ENCODE measurements at places on chromosomes 3 and 15.

DNA sequence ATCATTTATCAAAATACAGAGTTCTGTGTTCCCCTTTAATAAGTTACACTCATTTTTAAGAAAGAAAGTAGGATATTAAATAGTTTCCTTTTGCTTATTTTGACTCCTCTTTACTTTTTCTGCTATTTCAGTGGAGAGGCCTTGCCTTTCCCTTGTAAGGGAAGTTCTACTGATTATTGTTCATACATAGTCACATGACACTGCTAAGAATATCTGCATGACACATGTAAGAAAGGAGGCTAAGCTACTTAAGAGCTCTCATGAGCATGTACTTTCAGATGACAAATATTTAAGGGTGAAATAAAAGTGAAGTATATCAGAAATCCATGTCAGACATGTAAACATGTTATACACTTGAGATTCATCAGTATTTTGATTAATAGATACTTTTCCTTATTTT, 39.0 kb downstream of the MYRIP start:
- H3K27ac ChIP-seq = no peak overlapping the region
- H3K4me3 ChIP-seq = no peak overlapping the region
- no peak for ATAC-seq
- peaks cover 3% of the 10 kb centered on the region for H3K27me3 ChIP-seq

DNA sequence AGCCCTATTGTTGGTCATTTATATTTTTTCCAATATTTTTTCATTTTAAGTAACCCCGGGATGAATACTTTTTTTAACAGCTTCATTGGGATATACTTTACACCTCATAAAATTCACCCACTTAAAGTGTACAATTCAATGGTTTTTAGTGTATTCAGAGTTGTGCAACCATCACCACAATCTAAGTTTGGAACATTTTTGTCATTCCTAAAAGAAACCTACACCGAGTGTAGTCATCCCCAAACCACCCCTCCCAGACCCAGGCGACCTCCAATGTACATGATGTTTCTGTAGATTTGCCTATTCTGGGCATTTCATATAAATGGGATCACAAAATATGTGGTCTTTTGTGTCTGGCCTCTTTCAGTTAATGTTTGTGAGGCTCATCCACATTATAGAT, 118.3 kb upstream of the FRMD4B start:
- no peak overlapping the region for H3K4me3 ChIP-seq
- no peak for ATAC-seq
- no peak overlapping the region for H3K27ac ChIP-seq
- H3K36me3 ChIP-seq = no peaks in the 10 kb centered on the region
- H3K27me3 ChIP-seq = peaks cover 10% of the 10 kb centered on the region

- H3K27me3 ChIP-seq = peaks cover 24% of the 10 kb centered on the region
- H3K36me3 ChIP-seq = no peaks in the 10 kb centered on the region
- no peak overlapping the region for H3K4me3 ChIP-seq
- ATAC-seq = no peak
These were observed 109.5 kb downstream of the PEX5L start for GRCh38 chr3:179927191-179927590.

- peaks cover 5% of the 10 kb centered on the region for H3K27me3 ChIP-seq
- no peaks in the 10 kb centered on the region for H3K36me3 ChIP-seq
- H3K4me3 ChIP-seq = no peak overlapping the region
These were observed 54.0 kb downstream of the DUT start for GRCh38 chr15:48385031-48385830.

DNA sequence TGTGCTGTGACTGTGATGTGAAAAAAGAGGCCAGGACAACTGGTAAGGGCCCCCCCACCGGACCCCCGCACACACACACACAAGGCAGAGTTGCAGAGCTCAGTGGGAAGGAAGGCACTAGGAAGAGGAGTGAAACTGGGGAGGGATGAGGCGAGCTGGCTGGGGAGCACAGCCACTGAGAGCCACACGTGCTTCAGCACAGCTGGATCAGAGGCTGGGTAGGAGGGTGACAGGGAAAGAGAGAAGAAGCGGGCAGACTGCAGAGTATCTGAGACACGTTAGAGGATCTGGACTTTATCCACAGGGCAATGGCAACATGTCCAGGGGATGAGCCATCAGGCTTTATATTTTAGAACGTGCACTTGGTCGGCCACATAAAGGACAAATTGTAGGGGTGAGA, 38.0 kb upstream of the TKT start:
- no peaks in the 10 kb centered on the region for H3K4me1 ChIP-seq
- H3K4me3 ChIP-seq = no peak overlapping the region
- H3K27me3 ChIP-seq = no peaks in the 10 kb centered on the region
- H3K27ac ChIP-seq = peak overlapping the region; percentile 33

DNA sequence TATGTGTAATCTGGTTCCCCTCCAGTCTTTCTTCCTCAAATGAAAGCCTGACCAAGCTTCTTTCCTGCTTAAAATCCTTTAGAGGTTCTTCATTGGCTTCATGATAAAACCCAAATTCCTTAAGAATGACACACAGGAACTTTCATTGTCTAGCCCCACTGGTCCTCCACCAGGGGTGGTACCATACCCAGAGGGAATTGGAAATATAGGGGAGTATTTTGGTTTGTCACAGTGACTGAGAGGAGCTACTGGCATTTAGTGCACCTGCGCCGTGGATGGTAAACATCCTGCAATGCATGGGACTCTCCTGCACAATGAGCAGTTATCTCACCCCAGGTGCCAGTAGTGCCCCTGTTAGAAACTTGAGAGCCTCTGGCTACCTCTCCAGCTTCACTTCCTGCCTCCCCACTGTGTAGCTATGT, 10.8 kb downstream of the ZWILCH start:
- no peak overlapping the region for H3K4me3 ChIP-seq
- no peak for ATAC-seq
- H3K4me1 ChIP-seq = peaks cover 4% of the 10 kb centered on the region
- H3K27ac ChIP-seq = no peak overlapping the region
- peaks cover 63% of the 10 kb centered on the region for H3K36me3 ChIP-seq

GRCh38 chr15:58445865-58446264, 14.1 kb downstream of the LIPC start:
- H3K36me3 ChIP-seq = no peaks in the 10 kb centered on the region
- H3K4me3 ChIP-seq = no peak overlapping the region
- no peak overlapping the region for H3K27ac ChIP-seq

GRCh38 chr3:65400899-65401298, 637.8 kb downstream of the MAGI1 start:
- ATAC-seq = no peak
- H3K4me1 ChIP-seq = no peaks in the 10 kb centered on the region
- no peaks in the 10 kb centered on the region for H3K27me3 ChIP-seq
- no peaks in the 10 kb centered on the region for H3K36me3 ChIP-seq
- H3K4me3 ChIP-seq = no peak overlapping the region

DNA sequence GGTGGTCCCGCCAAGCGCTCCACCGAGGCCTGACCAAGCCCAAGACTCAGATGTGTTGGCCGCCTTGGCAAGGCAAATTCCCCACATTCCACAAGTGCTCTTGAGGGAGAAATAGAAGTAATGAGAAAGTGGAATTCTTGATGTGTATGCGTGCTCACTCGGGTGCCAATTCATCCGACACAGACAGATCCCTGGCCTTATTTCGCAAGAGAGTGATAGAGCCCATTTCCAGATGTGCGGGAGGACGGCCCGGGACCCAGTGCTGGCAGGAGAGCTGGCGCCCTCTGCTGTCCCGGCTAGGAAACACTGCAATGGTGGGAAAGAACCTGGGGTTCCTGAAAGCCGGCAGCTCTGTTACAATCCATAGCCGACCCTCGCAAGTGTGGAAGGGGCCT, 76.0 kb downstream of the HMG20A start:
- no peak overlapping the region for H3K4me3 ChIP-seq
- H3K27me3 ChIP-seq = no peaks in the 10 kb centered on the region
- peaks cover 14% of the 10 kb centered on the region for H3K4me1 ChIP-seq
- peak; percentile 67 for ATAC-seq
- no peaks in the 10 kb centered on the region for H3K36me3 ChIP-seq

DNA sequence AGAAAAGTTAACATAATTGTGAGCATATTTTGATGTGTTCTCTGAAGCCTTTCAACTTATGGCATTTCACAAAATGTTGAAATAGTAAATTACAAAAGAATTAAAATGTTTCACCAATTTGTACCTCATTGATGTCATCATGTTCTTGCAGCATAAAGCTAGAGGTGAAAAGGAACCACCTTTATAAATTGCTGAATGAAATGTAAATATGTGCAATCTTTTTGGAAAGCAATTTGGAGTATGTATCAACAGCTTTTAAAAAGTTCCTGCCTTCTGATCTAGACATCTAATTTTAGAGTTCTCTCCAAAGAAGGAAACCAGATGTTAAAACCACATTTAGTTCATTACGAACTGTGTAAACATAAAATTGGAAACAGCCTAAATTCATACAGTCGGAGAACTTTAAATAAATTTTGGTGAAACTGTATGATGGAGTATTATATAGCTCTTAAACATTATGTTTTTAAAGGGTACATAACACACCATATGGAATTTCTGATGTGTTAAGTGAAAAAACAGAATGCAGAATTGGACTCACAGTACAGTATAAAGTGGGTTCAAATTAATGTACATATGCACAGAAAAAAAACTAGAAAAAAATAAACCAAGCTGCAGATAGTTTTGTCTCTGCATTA, 311.2 kb upstream of the NAALADL2 start:
- no peaks in the 10 kb centered on the region for H3K4me1 ChIP-seq

GRCh38 chr3:151537726-151538125, 76.9 kb upstream of the IGSF10 start:
- no peak for ATAC-seq
- no peak overlapping the region for H3K4me3 ChIP-seq
- H3K27me3 ChIP-seq = peaks cover 4% of the 10 kb centered on the region
- H3K27ac ChIP-seq = no peak overlapping the region
- no peaks in the 10 kb centered on the region for H3K36me3 ChIP-seq
- no peaks in the 10 kb centered on the region for H3K4me1 ChIP-seq

GRCh38 chr15:91916051-91916450, 62.5 kb downstream of the SLCO3A1 start:
- H3K4me3 ChIP-seq = no peak overlapping the region
- no peak overlapping the region for H3K27ac ChIP-seq
- ATAC-seq = no peak
- H3K4me1 ChIP-seq = peaks cover 34% of the 10 kb centered on the region

DNA sequence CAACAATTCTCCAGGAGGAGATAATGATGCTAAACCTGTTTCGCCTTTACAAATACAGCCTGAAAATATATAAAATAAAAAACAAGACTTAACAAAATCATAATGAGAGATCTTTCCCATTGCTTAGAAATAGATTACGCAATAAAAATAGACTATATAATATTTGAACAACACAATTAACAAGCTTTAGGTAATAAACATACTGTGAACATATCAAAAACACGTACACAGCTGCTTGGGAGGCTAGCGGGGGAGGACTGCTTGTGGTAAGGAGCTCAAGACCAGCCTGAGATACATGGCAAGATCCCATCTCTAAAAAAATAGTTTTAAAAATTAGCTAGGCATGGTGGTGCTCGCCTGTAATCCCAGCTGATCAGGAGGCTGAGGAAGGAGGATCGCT, 8.7 kb downstream of the NSMCE3 start:
- no peaks in the 10 kb centered on the region for H3K4me1 ChIP-seq
- H3K36me3 ChIP-seq = no peaks in the 10 kb centered on the region
- no peak for ATAC-seq
- H3K4me3 ChIP-seq = no peak overlapping the region

DNA sequence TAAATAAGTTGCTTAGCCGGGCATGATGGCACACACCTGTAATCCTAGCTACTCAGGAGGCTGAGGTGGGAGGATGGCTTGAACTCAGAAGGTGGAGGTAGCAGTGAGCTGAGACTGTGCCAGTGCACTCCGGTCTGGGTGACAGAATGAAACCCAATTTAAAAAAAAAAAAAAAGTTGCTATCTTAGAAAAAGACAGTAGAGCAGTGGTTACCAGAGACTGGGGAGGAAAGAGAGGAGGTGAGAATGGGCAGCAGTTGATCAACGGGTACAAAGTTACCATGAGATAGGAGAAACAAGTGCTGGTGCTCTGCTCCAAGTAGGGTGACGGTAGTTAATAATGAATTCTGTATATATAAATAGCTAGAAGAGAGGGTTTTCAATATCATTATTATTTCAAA, 821 bp upstream of the CCR2 start:
- no peak for ATAC-seq
- H3K27ac ChIP-seq = no peak overlapping the region
- H3K36me3 ChIP-seq = no peaks in the 10 kb centered on the region
- H3K4me3 ChIP-seq = peak overlapping the region; percentile 55

- H3K4me3 ChIP-seq = no peak overlapping the region
- H3K4me1 ChIP-seq = peaks cover 37% of the 10 kb centered on the region
- H3K27ac ChIP-seq = peak overlapping the region; percentile 46
- H3K27me3 ChIP-seq = no peaks in the 10 kb centered on the region
- peaks cover 86% of the 10 kb centered on the region for H3K36me3 ChIP-seq
These were observed 25.6 kb downstream of the SQOR start for GRCh38 chr15:45660231-45660979.

DNA sequence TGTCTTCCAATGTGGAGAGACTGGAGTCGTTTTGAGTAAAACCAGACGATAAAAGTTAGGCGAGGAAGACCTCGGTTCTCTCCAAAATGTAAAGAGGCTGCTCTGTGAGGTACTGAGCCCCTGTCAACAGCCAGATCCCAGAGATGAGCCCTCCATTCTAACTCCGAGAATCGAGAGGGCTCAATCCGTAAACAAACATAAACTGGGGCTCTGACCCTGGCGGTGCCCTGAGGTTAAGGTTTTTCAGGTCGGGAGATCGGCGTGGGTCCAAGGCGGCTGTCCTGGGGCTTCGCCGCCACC, 417 bp downstream of the TBCCD1 start:
- H3K4me3 ChIP-seq = peak overlapping the region; percentile 97
- H3K27me3 ChIP-seq = no peaks in the 10 kb centered on the region
- ATAC-seq = no peak
- H3K27ac ChIP-seq = peak overlapping the region; percentile 86
- H3K36me3 ChIP-seq = peaks cover 44% of the 10 kb centered on the region
- peaks cover 27% of the 10 kb centered on the region for H3K4me1 ChIP-seq

DNA sequence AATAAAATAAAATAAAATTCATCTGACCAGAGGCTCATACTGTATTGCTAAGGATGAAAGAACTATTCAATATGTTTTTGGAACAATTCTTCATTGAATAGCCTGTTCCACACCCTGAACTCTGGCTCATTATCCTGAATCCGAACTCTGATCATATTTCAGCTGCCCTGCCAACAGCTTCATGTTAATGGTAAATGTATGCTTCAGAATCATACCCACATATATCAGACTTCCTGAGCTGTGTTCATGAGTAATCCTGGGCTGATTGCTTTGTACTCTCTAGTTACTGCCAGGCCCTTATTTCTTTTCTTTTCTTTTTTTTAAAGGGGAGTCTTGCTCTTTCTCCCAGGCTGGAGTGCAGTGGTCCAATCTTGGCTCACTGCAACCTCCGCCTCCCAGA, 11.8 kb downstream of the INO80 start:
- H3K4me1 ChIP-seq = peaks cover 9% of the 10 kb centered on the region
- no peak overlapping the region for H3K4me3 ChIP-seq
- no peak for ATAC-seq
- H3K36me3 ChIP-seq = peaks cover 65% of the 10 kb centered on the region
- H3K27ac ChIP-seq = no peak overlapping the region

GRCh38 chr15:82036461-82036860, 9.4 kb downstream of the MEX3B start:
- no peaks in the 10 kb centered on the region for H3K4me1 ChIP-seq
- no peaks in the 10 kb centered on the region for H3K36me3 ChIP-seq
- H3K27me3 ChIP-seq = peaks cover 12% of the 10 kb centered on the region
- no peak overlapping the region for H3K4me3 ChIP-seq
- no peak for ATAC-seq
- no peak overlapping the region for H3K27ac ChIP-seq

All from activated T-helper 17 cell treated with anti-CD3 and anti-CD28 coated beads, Interleukin-2, amount 50 U/mL, for 72 hours (primary cell).